ENCODE measurements at places on chromosomes 7 and 10. TPM values are rescaled to one million over a fixed set of nuclear protein-coding genes. Genes with fewer than 3 reads are reported as not detected.

GRCh38 chr7:22250390-22250789, 106.6 kb downstream of the RAPGEF5 start:
- H3K4me1 ChIP-seq = no peaks in the 10 kb centered on the region
- no peak overlapping the region for H3K4me3 ChIP-seq
- no peak overlapping the region for H3K27ac ChIP-seq
- DNase-seq = no peak

The BTRC gene
- total RNA-seq = 4.5 TPM

The KCND2 gene
- 1.3 TPM for total RNA-seq

The RBP4 gene
- 0.72 TPM for total RNA-seq

DNA sequence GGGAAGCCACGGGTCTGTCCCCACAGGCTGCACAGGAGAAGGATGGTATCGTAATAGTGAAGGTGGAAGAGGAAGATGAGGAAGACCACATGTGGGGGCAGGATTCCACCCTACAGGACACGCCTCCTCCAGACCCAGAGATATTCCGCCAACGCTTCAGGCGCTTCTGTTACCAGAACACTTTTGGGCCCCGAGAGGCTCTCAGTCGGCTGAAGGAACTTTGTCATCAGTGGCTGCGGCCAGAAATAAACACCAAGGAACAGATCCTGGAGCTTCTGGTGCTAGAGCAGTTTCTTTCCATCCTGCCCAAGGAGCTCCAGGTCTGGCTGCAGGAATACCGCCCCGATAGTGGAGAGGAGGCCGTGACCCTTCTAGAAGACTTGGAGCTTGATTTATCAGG, 8.1 kb downstream of the ZKSCAN1 start:
- H3K36me3 ChIP-seq = peaks cover 78% of the 10 kb centered on the region
- H3K27me3 ChIP-seq = no peaks in the 10 kb centered on the region
- H3K4me3 ChIP-seq = no peak overlapping the region
- H3K27ac ChIP-seq = peak overlapping the region; percentile 100
- DNase-seq = no peak

DNA sequence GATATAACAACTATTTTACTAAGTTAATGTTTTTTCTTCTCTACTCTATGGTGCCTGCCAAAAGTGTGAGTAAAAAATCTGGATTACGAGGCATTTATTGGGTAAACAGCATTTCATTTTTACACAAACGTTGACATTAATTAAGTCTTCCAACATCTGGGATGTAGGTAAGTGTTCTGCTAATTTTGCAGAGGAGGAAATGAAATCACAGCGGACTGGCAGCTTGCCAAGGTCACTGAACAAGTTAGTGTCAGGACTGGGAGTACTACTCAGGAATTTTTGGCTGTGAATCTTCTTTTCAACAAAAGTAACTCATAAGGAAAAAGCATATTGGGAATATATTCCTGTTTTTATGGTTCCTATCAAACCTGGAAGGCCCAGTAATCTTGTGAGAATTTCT, 612.1 kb upstream of the FZD8 start:
- no peaks in the 10 kb centered on the region for H3K27me3 ChIP-seq
- no peaks in the 10 kb centered on the region for H3K36me3 ChIP-seq
- no peak overlapping the region for H3K27ac ChIP-seq
- no peaks in the 10 kb centered on the region for H3K4me1 ChIP-seq
- DNase-seq = peak; percentile 41
- H3K4me3 ChIP-seq = no peak overlapping the region

- H3K27me3 ChIP-seq = no peaks in the 10 kb centered on the region
- no peak overlapping the region for H3K27ac ChIP-seq
- no peaks in the 10 kb centered on the region for H3K4me1 ChIP-seq
- no peak for DNase-seq
Observed at GRCh38 chr7:46859963-46860475, 721.9 kb downstream of the TNS3 start.

DNA sequence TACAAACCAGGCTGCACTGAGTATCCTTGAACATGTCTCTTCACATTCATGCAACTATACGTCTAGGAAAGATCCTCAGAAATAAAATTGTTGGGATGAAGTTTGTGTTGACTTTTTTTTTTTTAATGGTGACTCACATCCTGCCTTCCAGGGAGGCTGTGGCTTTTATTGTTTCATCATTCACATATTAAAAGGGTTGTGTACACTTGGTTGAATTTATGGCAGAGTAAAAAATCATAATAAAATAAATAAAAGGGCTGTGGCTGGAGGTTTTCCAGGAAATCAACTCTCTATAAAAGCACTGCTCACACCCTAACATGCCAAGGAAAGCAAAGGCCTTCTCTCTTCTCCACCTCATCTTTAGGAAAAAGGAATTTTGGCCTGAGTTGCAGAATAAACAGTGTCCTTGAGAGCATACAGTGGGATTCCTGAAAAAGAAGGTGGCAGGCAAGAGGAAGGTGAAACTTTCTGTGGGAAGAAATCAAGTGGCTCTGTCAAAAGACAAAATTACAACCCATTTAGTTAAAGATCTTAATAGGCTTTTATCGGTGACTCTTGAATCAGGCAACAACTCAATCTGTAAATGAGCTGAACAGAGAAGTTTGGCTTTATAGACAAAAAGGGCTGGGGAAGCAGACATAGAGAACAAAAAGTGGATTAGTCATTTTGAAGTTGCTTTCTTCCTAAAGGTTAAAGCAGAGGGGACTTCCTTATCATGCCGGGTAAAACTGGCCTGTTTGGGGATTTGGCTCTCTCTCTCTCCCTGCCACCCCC, 41.6 kb upstream of the FHIP2A start:
- H3K27me3 ChIP-seq = no peaks in the 10 kb centered on the region
- no peaks in the 10 kb centered on the region for H3K36me3 ChIP-seq
- peaks cover 14% of the 10 kb centered on the region for H3K4me1 ChIP-seq
- no peak overlapping the region for H3K4me3 ChIP-seq
- H3K27ac ChIP-seq = peak overlapping the region; percentile 78
- peak; percentile 49 for DNase-seq

DNA sequence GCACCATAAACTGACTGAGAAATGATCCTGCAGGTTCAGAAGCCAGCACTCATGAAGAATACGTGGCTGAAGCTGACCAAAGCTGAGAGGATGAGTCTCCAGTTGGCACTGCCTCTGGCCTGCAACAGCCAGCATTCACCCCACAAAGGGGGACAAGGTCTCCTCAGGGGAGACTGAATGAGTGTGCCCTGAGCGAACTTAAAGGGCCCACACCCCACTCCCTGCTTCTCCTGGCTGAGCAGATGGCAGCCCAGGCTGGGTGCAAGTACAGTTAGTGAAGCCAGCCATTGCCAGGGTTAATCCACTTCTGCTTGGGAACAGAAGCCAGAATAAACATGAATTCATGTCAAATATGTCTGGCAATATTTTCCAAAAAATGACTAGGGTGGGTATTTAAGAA, 98.1 kb downstream of the PPP1R17 start:
- H3K36me3 ChIP-seq = no peaks in the 10 kb centered on the region
- DNase-seq = no peak
- no peak overlapping the region for H3K27ac ChIP-seq
- no peak overlapping the region for H3K4me3 ChIP-seq
- H3K4me1 ChIP-seq = no peaks in the 10 kb centered on the region

DNA sequence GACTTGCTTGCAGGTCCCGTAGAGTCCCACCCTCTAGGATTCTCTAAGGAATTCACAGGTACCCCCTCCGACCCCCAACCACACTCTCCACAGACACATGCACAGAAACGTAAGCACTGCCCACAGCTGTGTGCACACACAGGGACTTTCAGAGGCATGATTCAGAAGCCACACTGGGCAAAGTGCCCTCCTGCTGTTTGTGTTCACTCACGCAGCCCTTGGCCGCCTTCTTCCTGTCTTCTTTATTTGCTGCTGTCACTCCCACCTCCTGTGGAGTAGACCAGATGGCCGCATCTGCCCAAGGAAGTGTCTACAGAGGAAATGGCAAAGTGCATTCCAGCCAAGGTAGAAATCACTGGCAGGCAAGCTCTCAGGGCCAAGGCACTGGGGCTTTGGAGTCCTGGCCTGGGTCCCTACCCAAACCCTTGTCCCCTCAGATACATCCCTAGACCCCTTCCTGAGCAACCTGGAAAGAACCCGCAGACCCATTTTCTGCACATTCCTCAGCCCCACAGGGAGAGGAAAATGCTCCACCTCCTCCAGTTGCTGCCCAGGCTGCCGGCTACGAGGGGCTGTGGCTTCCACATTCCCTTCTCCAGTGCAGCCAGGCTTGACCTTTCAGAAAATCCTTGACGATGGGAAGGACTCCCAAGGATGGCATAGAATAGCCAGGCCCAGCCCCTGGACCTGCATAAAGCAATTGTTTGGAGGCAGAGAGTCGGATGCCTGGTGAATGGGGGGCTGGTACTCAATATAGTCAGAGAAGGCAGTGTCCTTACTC, 21.6 kb upstream of the GIMAP8 start:
- no peak overlapping the region for H3K27ac ChIP-seq
- DNase-seq = peak; percentile 57
- H3K4me1 ChIP-seq = peaks cover 6% of the 10 kb centered on the region

GRCh38 chr10:117462424-117462792, 80.1 kb upstream of the EMX2 start:
- no peaks in the 10 kb centered on the region for H3K36me3 ChIP-seq
- no peak overlapping the region for H3K27ac ChIP-seq
- DNase-seq = no peak
- H3K27me3 ChIP-seq = peaks cover 9% of the 10 kb centered on the region

The ADAMTS14 gene
- 7.0 TPM for total RNA-seq

The TMEM139 gene
- total RNA-seq = 9.6 TPM

GRCh38 chr7:147650991-147651390, 939.6 kb upstream of the C7orf33 start:
- no peaks in the 10 kb centered on the region for H3K4me1 ChIP-seq
- DNase-seq = no peak
- H3K4me3 ChIP-seq = no peak overlapping the region
- no peaks in the 10 kb centered on the region for H3K36me3 ChIP-seq
- H3K27me3 ChIP-seq = no peaks in the 10 kb centered on the region

The JCAD gene
- 24.1 TPM for total RNA-seq

- peaks cover 52% of the 10 kb centered on the region for H3K4me1 ChIP-seq
- no peaks in the 10 kb centered on the region for H3K27me3 ChIP-seq
- no peaks in the 10 kb centered on the region for H3K36me3 ChIP-seq
- DNase-seq = no peak
- H3K27ac ChIP-seq = peak overlapping the region; percentile 99
- H3K4me3 ChIP-seq = peak overlapping the region; percentile 78
Observed at GRCh38 chr10:70404787-70405036, 767 bp downstream of the EIF4EBP2 start.

DNA sequence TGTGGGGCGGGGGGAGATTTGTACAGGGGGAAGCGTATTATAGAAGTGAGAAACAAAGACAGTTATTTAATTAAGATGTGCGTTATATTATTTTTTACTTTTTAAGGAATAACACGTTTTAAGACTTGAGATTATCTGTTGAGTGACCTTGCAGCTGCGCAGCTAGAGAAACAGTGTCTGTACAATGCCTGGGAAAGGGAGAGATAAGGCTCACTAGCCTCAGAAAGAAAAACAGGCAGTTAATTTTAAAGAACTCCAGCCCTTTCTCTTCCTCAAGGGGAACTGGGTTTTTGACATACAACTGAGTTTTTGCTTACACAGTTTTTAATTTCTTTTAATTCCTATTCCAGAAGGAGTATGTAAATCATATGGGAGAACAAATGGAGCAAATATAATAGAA, 50.7 kb downstream of the LMBR1 start:
- no peak overlapping the region for H3K4me3 ChIP-seq
- H3K36me3 ChIP-seq = no peaks in the 10 kb centered on the region
- DNase-seq = no peak
- H3K27me3 ChIP-seq = no peaks in the 10 kb centered on the region
- peaks cover 12% of the 10 kb centered on the region for H3K4me1 ChIP-seq

The WEE2 gene
- total RNA-seq = 0.37 TPM

DNA sequence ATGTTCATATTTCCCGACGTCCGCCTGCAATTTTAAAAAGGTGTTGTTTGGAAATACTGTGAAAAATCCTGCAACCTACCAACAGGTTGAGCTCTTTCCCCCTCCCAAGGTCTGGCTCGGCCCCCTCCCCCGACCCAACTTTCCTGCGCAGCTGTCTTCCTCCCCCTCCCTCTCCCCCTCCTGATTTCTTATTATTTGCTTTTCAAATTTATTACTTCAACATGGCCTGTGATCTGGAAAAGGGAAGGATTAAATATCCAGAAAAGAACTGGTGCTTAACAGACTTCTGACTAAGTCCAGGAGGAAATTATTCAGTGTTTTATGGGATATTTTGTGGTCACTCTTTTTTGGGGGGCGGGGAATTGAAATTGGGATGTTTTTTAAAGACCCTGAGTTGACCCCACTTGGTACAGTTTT, 2.4 kb downstream of the ARID5B start:
- H3K4me1 ChIP-seq = peaks cover 48% of the 10 kb centered on the region
- H3K4me3 ChIP-seq = peak overlapping the region; percentile 82
- no peaks in the 10 kb centered on the region for H3K36me3 ChIP-seq
- no peaks in the 10 kb centered on the region for H3K27me3 ChIP-seq
- peak overlapping the region; percentile 98 for H3K27ac ChIP-seq

The GSTO2 gene
- 0.58 TPM for total RNA-seq

The ANKRD30A gene
- not detected for total RNA-seq

The TMEM26 gene
- total RNA-seq = not detected

DNA sequence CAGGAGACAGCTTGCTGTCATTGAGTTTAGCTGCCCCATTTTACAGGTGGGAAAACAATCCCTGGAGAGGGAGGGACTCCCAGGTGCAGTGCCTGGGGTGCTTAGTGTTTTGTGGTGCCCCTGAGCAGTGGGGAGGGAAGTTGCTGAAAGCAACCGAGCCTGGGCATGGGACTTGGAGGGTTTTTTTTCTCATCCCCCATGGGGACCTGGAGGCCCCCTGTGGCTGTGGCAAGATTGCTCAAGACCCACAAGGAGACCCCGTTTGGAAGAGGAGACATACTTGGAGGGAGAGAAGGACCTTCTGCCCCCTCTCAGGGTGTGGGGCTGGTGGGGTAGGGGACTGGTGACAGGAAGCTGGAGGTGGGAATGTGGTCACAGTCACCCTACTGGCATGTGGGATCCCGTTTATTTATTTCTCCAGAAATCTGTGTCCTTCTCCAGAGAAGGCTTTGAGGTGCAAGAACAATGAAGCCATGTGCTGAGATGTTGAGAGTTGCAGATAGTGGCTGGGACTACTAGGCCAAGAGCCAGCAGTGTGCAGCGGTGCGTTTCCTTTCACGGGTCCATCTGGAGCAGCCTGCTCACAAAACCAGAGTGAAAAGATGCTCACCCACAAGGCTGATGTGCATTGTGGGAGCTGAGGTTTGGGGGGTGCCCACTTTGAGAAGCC, 21.5 kb downstream of the ZMIZ1 start:
- peaks cover 100% of the 10 kb centered on the region for H3K4me1 ChIP-seq
- H3K27ac ChIP-seq = peak overlapping the region; percentile 89
- DNase-seq = no peak
- no peak overlapping the region for H3K4me3 ChIP-seq

DNA sequence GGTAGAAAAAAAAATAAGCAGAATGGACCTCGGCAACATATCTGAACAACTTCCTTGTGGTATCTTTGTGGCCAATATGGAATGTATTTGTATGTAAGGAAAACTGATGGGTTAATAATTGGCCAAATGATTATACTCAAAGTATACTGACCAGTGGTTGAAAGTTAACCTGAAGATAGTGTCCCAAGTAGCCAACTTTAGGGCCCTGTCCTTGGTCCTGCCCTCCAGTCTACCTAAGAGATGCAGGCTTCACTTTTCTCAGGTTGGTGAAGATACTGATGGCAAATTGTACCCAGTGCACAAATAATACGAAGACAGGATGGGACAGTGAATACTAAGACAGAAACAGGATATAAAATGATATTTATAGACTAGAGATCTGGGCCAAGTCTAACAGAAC, 109.2 kb downstream of the SORCS3 start:
- no peaks in the 10 kb centered on the region for H3K27me3 ChIP-seq
- H3K4me1 ChIP-seq = no peaks in the 10 kb centered on the region
- no peak overlapping the region for H3K4me3 ChIP-seq
- H3K36me3 ChIP-seq = no peaks in the 10 kb centered on the region
- peak; percentile 23 for DNase-seq
- no peak overlapping the region for H3K27ac ChIP-seq

The TMEM184A gene
- 10.6 TPM for total RNA-seq
